Stimulated activated CD4-positive, alpha-beta T cell treated with anti-CD3 and anti-CD28 coated beads, Interleukin-15, amount 100 ng/mL, for 1 hour (primary cell): ENCODE measurements at places on chromosomes 11 and 22.

DNA sequence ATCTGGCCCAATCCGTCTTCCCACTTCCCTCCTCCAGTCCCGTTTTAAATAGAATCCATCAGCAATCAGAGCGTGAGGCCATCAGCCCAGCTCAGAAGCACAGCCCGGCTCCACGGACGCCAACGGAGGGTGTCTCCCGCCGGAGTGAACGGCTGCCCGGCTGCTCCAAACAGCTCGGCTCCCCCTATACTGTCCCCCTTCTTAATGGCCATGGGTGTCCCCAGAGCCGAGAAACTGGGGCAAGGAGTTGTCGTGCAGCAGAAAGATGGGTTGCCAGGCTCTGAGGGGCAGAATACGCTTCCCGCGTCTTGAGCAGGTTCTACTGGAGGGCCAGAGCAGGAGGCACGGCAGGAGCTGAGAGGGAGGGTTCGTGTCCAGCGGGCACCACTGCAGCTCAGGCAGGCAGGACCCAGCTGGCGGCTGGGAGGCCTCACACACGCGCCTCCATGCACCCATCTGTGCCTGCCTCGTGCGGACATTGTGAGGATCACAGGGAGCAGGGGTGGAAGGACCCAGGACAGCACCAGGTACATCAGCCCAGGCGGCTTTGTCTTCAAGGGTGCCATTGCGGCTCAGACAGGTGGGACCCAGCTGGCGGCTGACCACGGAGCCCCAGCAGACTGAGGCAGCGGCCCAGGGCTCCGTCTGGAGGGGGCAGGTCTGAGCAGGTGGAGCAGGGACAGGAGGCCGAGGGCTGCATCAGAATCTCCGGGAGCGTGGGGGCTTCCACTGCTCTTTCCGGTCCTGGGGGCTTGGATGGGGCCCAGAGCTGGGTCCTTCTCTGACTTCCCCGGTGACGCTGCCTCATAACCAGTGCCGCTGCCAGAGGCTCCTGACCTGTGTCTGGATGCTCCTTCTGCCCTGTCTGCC, 882.7 kb downstream of the BRD1 start:
- no peak for DNase-seq

GRCh38 chr22:40826984-40827741, 8.0 kb upstream of the SLC25A17 start:
- DNase-seq, result no peak

- peak; percentile 73 for DNase-seq
Observed at GRCh38 chr11:17389211-17389956, 925 bp upstream of the KCNJ11 start.

- no peak for DNase-seq
Observed at GRCh38 chr11:6667733-6668374, 12.2 kb upstream of the DCHS1 start.

DNA sequence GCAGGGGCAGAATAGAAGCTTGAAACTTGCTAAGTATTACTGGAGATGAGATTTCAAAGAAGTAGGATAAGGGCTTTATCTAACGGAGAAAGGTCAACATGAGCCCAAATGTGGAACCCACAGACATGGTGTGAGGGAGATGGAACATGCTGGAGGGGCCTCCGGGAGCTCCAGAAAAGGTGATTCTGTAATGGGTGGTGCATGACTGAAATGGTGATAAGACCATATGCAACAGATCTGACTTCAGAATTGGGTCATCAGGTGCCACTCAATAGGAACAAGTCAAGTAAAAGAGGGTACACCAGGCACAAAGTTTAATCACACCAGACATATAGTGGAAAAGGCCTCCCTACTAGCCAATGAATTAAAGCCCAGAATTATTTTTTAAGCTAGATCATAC, 7.9 kb upstream of the CEP295 start:
- no peak for DNase-seq

DNA sequence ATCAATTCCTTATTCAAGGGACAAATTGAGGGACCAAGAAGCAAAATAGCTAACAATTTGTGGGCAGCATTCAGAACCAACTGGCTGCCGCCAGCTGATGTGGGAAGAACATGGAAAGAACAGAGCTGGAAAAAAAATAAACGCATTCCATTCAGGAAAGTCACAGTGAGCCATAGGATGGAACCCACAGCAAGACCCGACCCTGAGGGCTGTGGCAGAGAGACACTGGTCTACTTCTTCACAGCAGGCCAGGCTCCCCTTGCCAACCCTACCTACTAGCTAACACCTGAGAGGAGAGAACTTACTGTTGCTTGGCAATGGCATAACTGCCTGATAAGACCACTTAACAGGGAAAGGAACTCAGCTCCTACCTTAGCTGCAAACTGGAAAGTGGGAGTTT, 123.5 kb upstream of the APOA1 start:
- no peak for DNase-seq

DNA sequence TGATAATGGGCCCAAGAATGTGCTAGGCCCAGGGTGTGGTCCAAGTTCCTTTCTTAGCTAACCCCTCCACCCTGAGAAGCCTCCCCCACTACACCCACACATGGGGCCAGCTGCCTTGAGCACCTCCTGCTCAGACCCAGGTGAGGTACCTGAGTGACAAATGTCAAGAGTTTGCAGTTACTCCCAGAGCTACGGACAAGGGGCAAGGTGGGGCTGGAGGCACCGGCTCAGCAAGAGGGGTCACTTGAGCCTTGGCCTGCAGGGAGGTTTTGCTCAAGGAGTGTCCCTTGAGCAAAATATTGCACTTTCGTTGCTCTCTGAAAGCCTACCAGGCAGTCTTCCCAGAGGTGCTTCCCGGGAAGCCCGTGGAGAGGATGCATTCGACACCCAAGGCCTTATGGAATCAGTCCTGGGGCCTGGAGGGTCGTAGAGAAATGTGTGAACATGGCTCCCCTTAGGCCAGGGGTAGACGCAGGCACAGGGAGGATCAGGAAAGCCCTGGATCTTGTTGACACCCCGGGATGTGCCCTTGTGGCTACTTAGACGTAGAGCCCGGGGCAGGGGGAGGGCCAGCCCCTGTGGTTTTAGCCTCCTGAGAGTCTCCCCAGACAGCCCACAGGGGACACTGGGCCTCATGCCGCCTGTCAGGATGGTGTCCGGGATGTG, 114.2 kb downstream of the KCNQ1 start:
- DNase-seq, result no peak

GRCh38 chr11:848380-848931, 5.8 kb downstream of the TSPAN4 start:
- peak; percentile 32 for DNase-seq
